Fibroblast of skin of right biceps (primary cell): ENCODE measurements at places on chromosomes 3 and 15.

DNA sequence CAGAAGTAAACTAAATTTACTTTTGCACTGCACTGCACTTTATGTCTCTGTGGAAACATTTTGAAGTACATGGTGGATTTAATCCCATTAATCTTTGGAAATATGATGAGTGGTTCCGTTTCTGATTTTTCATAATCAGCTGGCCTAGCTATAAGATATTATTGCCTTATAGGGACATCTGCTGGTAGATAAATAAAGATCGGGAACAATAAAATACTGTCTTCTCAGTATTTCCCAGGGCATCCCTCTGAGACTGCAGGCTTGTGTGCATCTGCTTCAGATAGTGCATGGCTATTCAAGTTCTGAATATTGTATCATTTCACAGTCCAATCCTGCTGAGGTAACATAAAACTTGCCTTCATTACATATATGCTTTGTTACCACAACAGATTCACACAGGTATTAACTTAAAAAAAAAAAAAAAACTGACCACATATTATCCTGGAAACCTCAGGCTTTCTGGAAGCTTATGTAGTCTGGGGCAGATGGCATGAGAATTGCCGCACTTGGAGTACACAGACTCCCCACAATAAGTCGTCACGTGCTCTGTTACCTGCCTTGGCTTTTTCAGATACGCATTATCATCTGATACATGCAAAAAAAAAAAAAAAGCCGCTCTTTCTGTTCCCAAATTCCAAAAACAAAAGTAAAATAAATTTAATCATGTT lies 330.8 kb upstream of the AGTR1 start:
- DNase-seq = peak; percentile 34

- no peak for DNase-seq
These were observed 75.0 kb upstream of the MBNL1 start for GRCh38 chr3:152193673-152194267.

DNA sequence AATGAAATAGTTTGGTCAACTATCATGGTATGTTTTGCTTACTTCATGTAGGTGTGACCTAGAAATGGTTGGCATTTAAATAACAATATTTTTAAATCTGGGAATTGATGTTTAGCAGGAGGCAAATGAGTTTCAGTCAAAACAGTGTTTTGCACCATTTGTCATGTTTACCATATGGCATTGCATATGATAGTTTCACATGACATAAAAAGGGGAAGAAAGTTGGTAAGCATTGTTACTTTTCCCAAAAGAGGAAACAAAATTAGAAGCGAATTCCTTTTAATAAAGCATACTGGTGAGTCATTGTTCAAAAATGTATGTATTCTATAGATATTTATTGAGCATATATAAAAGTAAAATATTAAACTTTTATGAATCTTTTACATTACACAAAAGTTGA lies 2.3 kb downstream of the RNF13 start:
- no peak for DNase-seq

DNA sequence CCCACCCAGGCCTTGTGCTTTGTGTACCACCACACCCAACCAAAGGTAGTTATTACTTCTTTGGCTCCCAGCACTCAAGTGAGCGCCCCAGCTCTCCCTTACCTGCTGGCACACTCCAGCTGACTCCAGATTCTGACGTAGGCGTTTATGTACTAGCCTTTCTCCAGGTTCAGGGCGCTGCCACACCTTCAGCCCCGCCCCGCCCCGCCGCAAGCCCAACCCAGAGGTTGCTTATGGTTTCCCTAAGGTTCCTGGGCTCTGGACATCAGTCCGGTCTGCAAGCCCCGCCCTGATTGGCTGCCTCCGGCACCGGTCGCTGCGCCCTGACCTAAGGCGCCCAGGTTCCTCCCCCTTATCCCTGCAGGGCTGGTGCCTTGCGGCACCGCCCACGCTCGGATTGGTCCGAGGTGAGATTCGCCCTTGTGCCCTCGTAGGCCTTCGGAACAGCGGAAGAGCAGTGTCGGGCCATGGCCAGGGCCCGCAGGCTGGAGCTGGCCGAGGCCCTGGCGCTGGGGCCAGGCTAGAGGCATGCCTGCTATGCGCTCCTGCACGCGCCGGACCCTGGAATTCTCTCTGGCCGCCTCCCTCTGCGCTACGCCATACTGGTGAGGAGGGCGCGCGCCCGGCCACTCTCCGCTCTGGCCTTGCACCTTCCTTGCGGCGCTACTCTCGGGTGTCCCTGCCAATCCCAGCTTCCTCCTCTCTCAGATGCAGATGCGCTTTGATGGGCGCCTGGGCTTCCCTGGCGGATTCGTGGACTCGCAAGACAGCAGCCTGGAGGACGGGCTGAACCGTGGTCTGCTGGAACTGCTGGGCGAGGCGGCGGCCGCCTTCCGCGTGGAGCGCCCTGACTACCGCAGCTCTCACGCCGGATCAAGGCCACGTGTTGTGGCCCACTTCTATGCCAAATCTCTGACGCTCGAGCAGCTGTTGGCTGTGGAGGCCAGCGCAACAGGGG lies 19.8 kb upstream of the NUDT16 start:
- DNase-seq = peak; percentile 26

GRCh38 chr15:32905481-32905880 lies 187.7 kb downstream of the GREM1 start:
- DNase-seq = peak; percentile 82

DNA sequence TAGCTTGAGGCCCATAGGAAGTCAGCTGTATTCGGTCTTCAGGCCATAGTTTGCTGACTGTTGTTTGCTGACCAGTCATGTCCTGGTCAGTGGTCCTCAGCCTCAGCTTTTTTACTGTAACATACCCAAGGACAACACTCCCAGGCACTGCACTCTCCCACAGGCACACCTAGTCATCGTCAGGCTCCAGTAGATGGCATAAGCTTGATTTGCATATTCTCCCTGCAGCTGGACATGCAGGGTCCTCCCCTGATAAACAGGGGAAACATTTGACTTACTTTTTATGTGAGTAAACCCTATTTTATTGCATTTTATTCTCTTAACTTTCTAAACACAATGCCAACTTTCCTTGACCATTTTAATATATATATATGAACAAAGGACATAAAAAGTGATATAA lies 22.9 kb downstream of the ARHGEF3 start:
- no peak for DNase-seq

GRCh38 chr3:173410436-173410835 lies 12.9 kb downstream of the NLGN1 start:
- DNase-seq = no peak

DNA sequence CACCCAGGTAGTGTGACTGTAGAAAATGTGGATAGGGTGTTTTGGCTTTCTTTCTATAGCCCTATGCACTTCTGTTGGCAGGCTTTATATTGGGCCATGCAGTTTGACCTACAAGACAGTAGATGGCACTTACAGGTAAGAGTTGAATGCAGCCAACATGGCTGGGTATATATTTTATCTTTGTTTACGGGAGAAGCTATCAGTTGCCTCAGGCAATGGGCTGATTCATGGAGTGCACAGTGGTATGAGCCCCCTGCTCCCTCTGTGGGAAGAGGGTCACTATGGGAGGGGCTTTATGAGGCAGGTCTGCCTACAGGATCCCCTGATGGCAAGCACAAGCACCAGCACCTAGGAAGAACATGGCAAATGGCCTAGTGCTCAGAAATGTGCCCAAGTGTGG lies 301.2 kb upstream of the CDIN1 start:
- DNase-seq = peak; percentile 48
